ENCODE measurements at places on chromosomes 1 and 21. TPM values are rescaled to one million over a fixed set of nuclear protein-coding genes. Genes with fewer than 3 reads are reported as not detected.

SPATA21 gene
- total RNA-seq: not detected

SAMD11 gene
- total RNA-seq: 15.0 TPM

UBE2U gene
- total RNA-seq: not detected

ITLN1 gene
- total RNA-seq: 0.29 TPM

CNTN2 gene
- total RNA-seq: 0.78 TPM

CLIC6 gene
- 30.3 TPM for total RNA-seq

- DNase-seq: no peak
Observed at GRCh38 chr1:161440312-161440894, 64.9 kb upstream of the FCGR2A start.

DNA sequence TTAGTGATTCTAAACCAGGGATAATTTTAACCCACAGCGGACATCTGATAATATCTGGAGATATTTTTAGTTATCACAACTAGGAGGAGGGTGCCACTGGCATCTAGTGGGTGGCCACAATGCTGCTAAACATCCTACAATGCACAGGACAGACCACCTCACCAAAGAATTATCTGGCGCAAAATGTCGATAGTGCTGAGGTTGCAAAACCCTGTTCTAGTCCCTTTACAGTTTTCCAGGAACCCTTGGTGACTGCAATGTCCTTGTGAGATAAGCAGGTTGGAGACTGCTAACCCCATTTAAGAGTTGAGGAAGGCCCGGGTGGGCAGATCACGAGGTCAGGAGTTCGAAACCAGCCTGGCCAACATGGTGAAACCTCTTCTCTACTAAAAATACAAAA is 163.1 kb upstream of the BEND5 start:
- DNase-seq: no peak

- DNase-seq: no peak
Observed at GRCh38 chr1:171683870-171684269, 31.4 kb upstream of the MYOC start.

GRCh38 chr1:155126556-155127104 is 1.0 kb upstream of the EFNA1 start:
- DNase-seq: no peak

GRCh38 chr1:183966487-183966886 is 71.0 kb downstream of the COLGALT2 start:
- no peak for DNase-seq

DNA sequence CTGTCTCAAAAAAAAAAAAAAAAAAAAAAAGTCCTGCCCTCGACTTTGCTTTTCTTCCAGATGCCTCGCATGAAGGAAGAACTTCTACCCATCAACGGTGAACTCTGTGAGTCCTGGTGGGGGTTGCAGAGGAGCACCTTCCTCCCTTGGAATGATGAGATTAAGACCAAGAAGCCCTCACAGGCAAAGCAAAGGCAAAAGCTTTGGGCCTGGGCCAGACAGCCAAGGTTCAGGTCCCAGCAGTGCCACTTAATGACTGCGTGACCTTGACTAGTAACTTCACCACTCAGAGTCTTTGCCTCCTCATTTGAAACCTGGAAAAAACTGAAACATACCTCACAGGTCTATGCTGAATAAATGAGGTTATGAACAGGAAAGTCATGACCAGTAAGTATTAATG is 55.5 kb downstream of the ZSCAN20 start:
- DNase-seq: no peak

GRCh38 chr1:172003766-172004530 is 162.7 kb downstream of the DNM3 start:
- DNase-seq: no peak

- DNase-seq: no peak
Observed at GRCh38 chr21:38495696-38496095, 2.6 kb downstream of the ERG start.

- DNase-seq: no peak
Observed at GRCh38 chr1:202953392-202953791, 4.7 kb downstream of the ADIPOR1 start.
